ENCODE measurements at places on chromosomes 1 and 21. TPM values are rescaled to one million over a fixed set of nuclear protein-coding genes. Genes with fewer than 3 reads are reported as not detected.
A peak's percentile ranks its signal among the peaks of the same experiment; 100 is the strongest.

DNA sequence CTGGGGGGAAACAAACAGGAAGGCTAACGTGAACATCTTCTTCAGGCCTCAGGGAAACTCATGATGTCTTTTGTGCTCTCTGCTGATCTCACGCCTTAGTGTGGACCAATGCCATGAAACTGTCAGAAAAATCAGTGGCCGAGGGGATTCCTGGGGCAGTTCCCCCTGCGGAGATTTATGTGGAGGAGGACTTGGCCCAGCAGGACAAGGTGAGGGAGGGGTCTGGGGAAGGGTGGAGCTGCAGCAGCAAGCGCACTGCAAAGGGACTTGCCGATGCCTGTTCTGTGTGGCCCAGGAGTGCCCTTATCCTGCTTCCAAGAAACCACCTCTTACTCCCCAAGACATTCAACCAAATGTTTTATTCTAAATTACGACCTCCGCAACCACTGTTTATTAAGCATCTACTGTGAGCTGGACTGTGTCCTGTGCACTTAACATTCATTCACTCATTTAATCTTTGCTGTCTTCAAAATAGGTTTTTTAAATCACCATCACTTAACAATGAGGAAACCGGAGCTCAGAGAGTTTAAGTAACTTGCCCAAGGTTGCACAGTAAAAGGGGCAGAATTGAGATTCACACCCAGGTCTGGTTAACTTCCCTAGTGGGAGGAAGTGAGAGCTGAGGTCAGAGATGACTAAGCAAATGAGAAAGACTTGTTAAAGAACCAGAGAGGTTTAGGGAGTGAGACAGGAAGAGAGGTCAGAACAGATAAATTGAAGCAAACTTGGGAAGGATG is 49.7 kb downstream of the FHAD1 start:
- no peak overlapping the region for H3K4me3 ChIP-seq
- no peak overlapping the region for H3K27ac ChIP-seq
- DNase-seq: no peak
- H3K27me3 ChIP-seq: peaks cover 7% of the 10 kb centered on the region
- no peaks in the 10 kb centered on the region for H3K36me3 ChIP-seq
- H3K4me1 ChIP-seq: peaks cover 12% of the 10 kb centered on the region

GRCh38 chr1:221240690-221241089 is 361.4 kb downstream of the HLX start:
- H3K4me3 ChIP-seq: no peak overlapping the region
- no peaks in the 10 kb centered on the region for H3K27me3 ChIP-seq
- no peaks in the 10 kb centered on the region for H3K4me1 ChIP-seq
- no peak overlapping the region for H3K27ac ChIP-seq
- H3K36me3 ChIP-seq: no peaks in the 10 kb centered on the region

DNA sequence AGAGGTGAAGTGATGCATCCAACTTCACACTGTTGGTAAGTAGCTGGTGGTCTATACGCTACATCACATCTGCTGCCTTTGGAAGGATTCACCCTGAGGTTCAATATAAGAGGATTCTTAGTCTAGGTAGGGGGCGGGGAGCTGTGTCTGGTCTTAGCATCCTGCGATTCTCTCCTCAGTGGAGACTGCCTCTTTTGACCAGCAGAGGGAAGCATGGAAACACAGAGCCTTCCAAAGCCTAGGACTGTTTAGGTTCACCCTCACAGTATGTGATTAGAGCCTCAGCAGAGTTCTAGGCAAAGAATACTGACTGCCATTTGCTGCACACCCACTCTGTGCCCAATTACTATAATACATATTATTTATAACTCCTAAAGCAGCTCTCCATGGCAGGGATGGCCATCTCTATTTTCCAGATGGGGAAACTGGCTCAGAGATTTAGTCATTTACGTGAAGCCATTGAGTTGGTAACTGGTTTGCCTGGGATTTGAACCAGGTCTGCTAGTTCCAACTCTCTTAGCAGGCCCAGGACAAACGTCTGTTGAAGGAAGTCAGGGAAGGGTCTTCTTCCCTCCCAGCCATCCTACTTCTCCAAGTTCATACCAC is 28.9 kb upstream of the EFCAB14 start:
- no peak for DNase-seq
- H3K27ac ChIP-seq: no peak overlapping the region
- H3K27me3 ChIP-seq: peaks cover 43% of the 10 kb centered on the region
- no peaks in the 10 kb centered on the region for H3K4me1 ChIP-seq
- no peaks in the 10 kb centered on the region for H3K36me3 ChIP-seq

The AVPR1B gene
- not detected for total RNA-seq

The DYRK3 gene
- total RNA-seq: 12.7 TPM

- peaks cover 37% of the 10 kb centered on the region for H3K27me3 ChIP-seq
- H3K36me3 ChIP-seq: peaks cover 2% of the 10 kb centered on the region
- H3K4me3 ChIP-seq: no peak overlapping the region
- H3K27ac ChIP-seq: no peak overlapping the region
- no peaks in the 10 kb centered on the region for H3K4me1 ChIP-seq
Observed at GRCh38 chr1:37741130-37741529, 23.8 kb downstream of the EPHA10 start.

The DNAJC28 gene
- total RNA-seq: 0.75 TPM

DNA sequence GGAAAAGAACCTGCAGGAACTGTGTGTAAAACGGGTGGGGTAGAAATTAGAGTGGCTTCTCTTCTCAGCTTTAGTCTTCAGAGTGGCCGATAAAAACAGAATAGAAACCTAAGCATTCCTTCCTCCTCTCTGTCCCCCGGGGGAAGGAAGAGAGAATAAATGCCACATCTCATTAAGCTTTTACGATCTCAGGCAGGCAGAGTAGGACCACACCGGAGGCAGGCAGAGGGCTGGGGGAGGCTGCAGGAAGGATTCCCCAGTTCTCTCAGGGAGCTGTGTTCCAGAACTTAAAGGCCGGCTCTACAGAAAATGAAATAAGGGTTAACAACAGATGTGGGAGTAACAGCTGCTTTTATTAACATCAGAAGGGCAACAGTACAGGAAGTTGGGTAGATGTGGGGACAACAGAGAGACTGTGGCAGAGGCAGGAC is 24.5 kb upstream of the MEF2D start:
- peak overlapping the region; percentile 86 for H3K27ac ChIP-seq
- H3K27me3 ChIP-seq: no peaks in the 10 kb centered on the region
- DNase-seq: no peak
- H3K36me3 ChIP-seq: peaks cover 25% of the 10 kb centered on the region

DNA sequence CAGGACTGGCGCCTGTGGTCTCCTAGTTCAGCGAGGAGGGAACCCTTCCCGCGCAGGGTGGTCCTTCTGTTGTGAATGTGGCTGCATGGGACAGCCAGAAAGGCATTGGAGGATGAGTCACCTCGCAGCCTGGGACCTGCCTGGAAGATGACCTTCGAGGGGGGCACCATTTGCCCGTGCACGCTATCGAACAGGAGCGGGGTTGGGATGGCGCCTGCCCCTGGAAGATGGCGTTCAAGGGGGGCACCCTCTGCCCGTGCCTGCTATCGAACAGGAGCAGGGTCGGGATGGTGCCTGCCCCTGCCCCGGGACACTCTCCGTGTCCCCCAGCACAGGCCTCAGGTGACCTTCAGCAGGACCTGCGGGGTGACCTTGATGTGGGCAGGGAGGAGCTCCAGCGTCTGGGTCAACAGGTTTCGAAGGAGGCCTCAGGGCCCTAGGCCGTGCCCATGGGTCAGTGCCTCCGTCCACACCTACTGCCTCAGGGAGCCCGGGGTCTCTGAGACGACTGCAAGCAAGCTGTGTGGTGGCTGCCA is 1.7 kb upstream of the ACTRT2 start:
- H3K27ac ChIP-seq: no peak overlapping the region
- no peak overlapping the region for H3K4me3 ChIP-seq
- no peaks in the 10 kb centered on the region for H3K36me3 ChIP-seq
- no peak for DNase-seq
- no peaks in the 10 kb centered on the region for H3K27me3 ChIP-seq

The OR2L2 gene
- total RNA-seq: 0.23 TPM

The B3GALNT2 gene
- total RNA-seq: 14.6 TPM

DNA sequence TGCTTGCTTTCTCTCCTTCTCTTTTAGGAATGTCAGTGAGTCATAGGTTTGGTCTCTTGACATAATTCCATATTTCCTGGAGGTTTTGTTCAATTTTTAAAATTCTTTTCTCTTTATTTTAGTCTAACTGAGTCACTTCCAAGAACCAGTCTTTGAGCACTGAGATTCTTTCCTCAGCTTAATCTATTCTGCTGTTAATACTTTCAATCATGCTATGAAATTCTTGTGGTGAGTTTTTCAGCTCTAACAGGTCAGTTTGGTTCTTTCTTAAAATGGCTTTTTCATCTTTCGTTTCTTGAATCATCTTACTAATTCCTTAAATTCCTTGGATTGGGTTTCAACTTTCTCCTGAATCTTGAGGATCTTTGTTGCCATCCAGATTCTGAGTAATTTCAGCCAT is 321.0 kb downstream of the PTBP2 start:
- H3K27me3 ChIP-seq: no peaks in the 10 kb centered on the region
- no peak overlapping the region for H3K27ac ChIP-seq
- no peaks in the 10 kb centered on the region for H3K36me3 ChIP-seq
- no peak for DNase-seq
- H3K4me1 ChIP-seq: no peaks in the 10 kb centered on the region

- H3K4me3 ChIP-seq: no peak overlapping the region
- peaks cover 7% of the 10 kb centered on the region for H3K36me3 ChIP-seq
- no peak overlapping the region for H3K27ac ChIP-seq
- peaks cover 3% of the 10 kb centered on the region for H3K27me3 ChIP-seq
- DNase-seq: no peak
Observed at GRCh38 chr1:234507089-234507488, 28.1 kb upstream of the TARBP1 start.

DNA sequence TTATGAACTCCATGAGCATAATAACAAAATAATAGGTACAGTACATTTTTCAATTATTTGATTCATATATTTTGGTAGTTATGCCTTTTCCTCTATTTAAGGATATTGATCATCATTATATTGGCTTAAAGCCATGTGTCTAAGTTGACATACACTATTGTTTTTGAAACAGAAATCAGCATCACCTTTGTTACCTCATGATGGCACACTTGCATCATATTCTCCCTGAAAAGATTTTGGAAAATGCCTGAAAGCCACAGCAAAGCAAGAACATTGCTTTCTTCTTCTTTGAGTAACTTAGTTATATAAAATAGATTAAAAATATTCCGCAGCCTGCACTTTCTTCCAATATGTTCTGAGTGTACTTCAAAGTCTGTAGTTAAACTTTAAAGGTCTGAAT is 33.3 kb downstream of the TMPRSS15 start:
- no peak overlapping the region for H3K4me3 ChIP-seq
- H3K27ac ChIP-seq: no peak overlapping the region
- no peaks in the 10 kb centered on the region for H3K4me1 ChIP-seq
- DNase-seq: no peak
- H3K27me3 ChIP-seq: no peaks in the 10 kb centered on the region

DNA sequence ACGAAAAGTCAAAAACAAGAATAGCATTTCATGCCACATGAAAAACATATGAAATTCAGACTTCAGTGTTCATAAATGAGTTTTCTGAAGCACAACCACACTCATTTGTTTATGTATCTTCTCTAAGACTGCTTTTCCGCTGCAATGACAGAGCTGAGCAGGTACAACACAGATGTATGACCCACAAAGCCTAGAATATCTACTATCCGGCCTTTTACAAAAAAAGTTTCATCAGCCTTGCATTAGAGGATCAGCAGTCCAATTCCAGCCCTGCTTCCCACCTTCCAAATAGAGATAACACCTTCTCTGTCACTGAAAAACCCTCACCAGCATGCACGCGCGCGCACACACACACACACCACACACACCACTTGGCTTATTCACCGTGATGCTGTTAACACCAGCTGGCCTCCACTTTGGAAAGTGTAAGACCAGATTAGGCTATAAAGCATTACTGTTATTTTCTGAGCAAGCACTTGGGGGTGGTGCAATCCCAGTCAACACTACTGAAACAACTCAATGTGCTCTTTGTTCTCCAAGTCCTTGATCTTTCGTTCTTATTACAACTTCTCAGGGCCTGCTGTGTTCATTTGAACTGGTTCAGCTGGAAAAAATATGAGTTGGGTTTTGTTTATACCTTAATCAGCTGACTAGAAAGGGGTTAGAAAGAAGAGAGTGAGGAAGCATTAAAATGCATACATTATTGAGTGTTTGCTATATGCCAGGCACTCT is 90.0 kb downstream of the GLUL start:
- H3K4me3 ChIP-seq: no peak overlapping the region
- peak; percentile 41 for DNase-seq
- H3K27ac ChIP-seq: peak overlapping the region; percentile 71
- no peaks in the 10 kb centered on the region for H3K27me3 ChIP-seq
- H3K4me1 ChIP-seq: peaks cover 33% of the 10 kb centered on the region

DNA sequence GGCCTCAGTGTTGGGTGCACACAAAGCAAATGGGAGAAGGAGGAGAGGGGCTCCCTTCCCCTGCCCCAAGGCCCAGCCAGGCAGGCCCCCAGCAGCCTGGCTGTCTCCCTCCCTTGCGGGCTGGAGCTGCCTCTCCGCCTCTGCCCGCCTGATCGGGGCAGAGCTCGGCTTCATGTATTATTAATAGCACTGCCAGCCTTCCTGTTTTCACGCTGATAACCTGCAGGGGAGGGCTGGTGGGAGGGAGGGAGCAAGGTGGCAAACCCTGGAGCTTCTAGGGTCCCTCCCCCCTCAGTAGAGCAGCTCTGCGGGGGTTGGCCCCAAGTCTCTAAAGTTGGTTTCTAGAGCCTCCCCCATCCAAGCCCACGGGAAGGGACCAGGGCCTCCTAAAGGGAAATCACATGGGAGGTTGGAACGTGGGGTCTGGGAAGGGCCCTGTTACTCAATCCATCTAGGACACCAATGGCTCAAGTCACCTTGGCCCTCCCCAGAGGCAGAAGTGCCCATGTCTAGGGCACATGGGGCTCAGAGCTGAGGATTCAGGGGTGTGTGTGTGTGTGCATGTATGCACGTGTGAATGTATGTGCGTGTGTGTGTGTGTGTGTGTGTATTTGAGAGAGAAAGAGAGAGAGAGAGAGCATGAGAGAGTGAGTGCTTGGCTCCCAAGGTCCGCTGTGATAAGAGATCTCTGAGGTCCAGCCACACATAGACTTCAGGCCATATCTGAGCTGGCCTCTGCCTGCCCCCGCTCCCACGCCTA is 21.8 kb upstream of the POU3F1 start:
- no peak overlapping the region for H3K27ac ChIP-seq
- no peaks in the 10 kb centered on the region for H3K4me1 ChIP-seq

- DNase-seq: no peak
- peak overlapping the region; percentile 75 for H3K4me3 ChIP-seq
- H3K27ac ChIP-seq: no peak overlapping the region
- H3K27me3 ChIP-seq: peaks cover 50% of the 10 kb centered on the region
- peaks cover 14% of the 10 kb centered on the region for H3K4me1 ChIP-seq
Observed at GRCh38 chr1:232629250-232630046, 485 bp downstream of the SIPA1L2 start.

- H3K4me3 ChIP-seq: peak overlapping the region; percentile 23
- peaks cover 65% of the 10 kb centered on the region for H3K4me1 ChIP-seq
- H3K27me3 ChIP-seq: no peaks in the 10 kb centered on the region
- peak overlapping the region; percentile 94 for H3K27ac ChIP-seq
- peaks cover 32% of the 10 kb centered on the region for H3K36me3 ChIP-seq
Observed at GRCh38 chr1:26124418-26125331, 13.1 kb downstream of the PDIK1L start.
